Upper lobe of right lung (tissue), 1 donor: ENCODE measurements at places on chromosomes 3 and 15. TPM values are rescaled to one million over a fixed set of nuclear protein-coding genes. Genes with fewer than 3 reads are reported as not detected.

RETNLB gene
- total RNA-seq: not detected

FSIP1 gene
- total RNA-seq: 0.96 TPM

FOXB1 gene
- not detected for total RNA-seq

RARB gene
- total RNA-seq: 5.8 TPM

CYP1A2 gene
- total RNA-seq: 0.32 TPM
